ENCODE measurements at places on chromosomes 7 and 10. TPM values are rescaled to one million over a fixed set of nuclear protein-coding genes. Genes with fewer than 3 reads are reported as not detected.

DNA sequence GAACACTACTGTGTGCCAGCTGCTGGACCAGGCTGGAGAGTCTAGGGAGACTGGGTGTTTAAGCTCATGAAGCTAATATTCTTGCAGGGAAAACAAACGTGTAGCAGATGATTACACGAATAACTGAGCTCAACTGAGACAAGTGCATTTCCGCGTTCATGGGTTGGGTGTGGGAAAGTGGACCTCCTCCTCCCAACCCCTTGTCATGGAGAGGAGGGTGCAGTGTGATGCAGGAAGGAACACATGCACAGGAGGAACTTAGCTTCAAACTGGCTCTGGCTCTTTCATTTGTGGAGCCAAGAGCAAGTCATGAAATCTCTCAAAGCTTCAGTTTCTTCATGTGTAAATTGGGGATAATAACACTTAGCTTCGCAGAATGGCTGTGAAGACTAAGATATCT lies 204.3 kb downstream of the ARHGAP12 start:
- no peak overlapping the region for H3K27ac ChIP-seq
- H3K4me3 ChIP-seq = no peak overlapping the region
- DNase-seq = no peak
- no peaks in the 10 kb centered on the region for H3K36me3 ChIP-seq

GRCh38 chr7:75621124-75621523 lies 117.6 kb downstream of the HIP1 start:
- H3K27me3 ChIP-seq = no peaks in the 10 kb centered on the region
- H3K4me3 ChIP-seq = no peak overlapping the region
- peaks cover 16% of the 10 kb centered on the region for H3K36me3 ChIP-seq
- DNase-seq = no peak
- no peaks in the 10 kb centered on the region for H3K4me1 ChIP-seq

DNA sequence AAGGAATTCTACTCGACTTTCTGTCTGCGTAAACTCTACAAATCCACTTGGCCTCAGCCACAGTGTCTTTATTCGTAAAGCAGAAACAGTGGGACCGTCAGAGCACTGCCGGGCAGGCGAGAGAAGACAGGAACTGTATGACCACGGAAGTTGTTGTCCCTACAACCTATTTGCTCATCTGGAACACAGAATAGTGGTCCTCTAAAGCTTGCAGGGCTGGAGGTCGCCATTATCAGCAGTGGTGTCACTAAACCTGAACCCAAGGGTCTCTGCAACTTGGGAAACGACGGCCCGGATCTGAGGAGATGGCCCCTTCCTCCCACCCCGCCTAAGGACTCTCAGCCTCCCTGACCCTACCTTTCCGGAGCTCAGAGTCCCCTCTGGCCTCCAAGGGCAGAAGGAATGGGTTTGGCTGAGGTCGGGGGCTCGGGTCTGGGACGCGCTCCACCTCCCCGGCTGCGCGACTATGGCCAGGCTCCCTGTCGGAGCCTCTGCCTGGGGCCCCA lies 442 bp downstream of the STYXL1 start:
- H3K27ac ChIP-seq = peak overlapping the region; percentile 57
- DNase-seq = no peak
- no peaks in the 10 kb centered on the region for H3K4me1 ChIP-seq

DNA sequence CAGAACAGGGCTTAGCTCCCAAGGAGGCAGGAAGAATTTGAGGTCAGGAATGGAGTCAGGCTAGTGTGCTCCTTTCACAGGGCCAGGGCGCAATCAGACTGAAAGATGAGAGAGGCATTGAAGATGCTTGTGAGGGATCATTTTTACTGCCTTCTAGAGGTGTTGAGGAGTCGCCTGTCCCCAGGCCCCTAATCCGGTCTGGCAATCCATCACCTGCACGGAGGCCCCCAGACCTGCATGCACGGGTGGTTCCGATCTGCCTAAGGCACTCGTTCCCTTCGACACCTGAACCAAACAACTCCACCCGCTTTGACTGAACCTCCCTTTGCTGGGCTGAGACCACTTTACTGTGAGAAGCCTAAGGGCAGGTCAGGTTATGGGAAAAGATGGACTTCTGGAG lies 8.0 kb downstream of the FOXI2 start:
- H3K27me3 ChIP-seq = peaks cover 45% of the 10 kb centered on the region
- no peak overlapping the region for H3K4me3 ChIP-seq
- DNase-seq = no peak
- H3K27ac ChIP-seq = no peak overlapping the region
- H3K36me3 ChIP-seq = no peaks in the 10 kb centered on the region
- H3K4me1 ChIP-seq = no peaks in the 10 kb centered on the region

GRCh38 chr10:102743078-102743587 lies 615 bp upstream of the WBP1L start:
- peaks cover 8% of the 10 kb centered on the region for H3K36me3 ChIP-seq
- DNase-seq = peak; percentile 47
- peak overlapping the region; percentile 53 for H3K4me3 ChIP-seq
- H3K27me3 ChIP-seq = no peaks in the 10 kb centered on the region

GRCh38 chr7:137626469-137627067 lies 220.2 kb downstream of the DGKI start:
- DNase-seq = peak; percentile 92
- H3K4me3 ChIP-seq = no peak overlapping the region
- no peaks in the 10 kb centered on the region for H3K36me3 ChIP-seq
- no peaks in the 10 kb centered on the region for H3K27me3 ChIP-seq

GRCh38 chr7:122686360-122686878 lies 12.5 kb downstream of the RNF133 start:
- H3K4me1 ChIP-seq = no peaks in the 10 kb centered on the region
- no peaks in the 10 kb centered on the region for H3K27me3 ChIP-seq
- peak; percentile 62 for DNase-seq
- no peak overlapping the region for H3K27ac ChIP-seq

DNA sequence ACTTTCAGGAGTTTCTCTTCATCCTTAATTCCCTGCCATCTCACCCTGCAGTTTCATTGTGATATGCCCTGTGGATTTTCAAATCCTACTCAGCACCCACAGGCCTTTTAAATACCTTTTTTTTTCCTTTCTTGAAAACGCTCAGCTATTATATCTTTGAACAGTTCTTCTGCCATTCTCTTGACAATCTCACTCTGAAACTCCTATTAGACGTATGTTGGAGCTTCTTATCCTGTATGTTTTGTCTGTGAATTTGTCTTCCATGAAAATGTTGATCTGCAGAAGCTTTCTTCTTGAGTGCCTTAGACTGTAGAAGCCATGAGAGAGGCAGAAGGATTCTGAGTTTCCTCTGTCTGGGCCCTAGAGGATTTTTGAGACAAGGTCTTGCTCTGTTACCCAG lies 18.9 kb upstream of the YAE1 start:
- no peak overlapping the region for H3K27ac ChIP-seq
- H3K27me3 ChIP-seq = no peaks in the 10 kb centered on the region
- no peaks in the 10 kb centered on the region for H3K4me1 ChIP-seq
- no peak for DNase-seq

DNA sequence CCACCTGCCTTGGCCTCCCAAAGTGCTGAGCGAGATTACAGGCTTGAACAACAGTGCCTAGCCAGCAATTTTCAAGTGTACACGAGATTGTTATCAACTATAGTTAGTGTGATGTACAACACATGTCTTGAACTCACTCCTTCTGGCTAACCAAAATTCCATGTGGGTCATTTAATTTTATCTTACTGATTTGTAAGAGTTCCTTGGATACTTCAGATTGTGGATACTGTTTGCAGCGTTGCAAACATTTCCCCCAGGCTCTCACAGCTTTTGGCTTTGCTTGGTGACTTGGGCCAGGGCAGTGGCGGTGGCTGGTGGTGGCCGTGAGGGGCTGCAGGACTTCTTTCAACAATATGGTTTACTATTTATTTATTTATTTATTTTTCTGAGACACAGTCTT lies 8.5 kb upstream of the TMEM270 start:
- no peak for DNase-seq
- peaks cover 8% of the 10 kb centered on the region for H3K27me3 ChIP-seq
- H3K36me3 ChIP-seq = no peaks in the 10 kb centered on the region
- H3K27ac ChIP-seq = no peak overlapping the region
- no peak overlapping the region for H3K4me3 ChIP-seq

DNA sequence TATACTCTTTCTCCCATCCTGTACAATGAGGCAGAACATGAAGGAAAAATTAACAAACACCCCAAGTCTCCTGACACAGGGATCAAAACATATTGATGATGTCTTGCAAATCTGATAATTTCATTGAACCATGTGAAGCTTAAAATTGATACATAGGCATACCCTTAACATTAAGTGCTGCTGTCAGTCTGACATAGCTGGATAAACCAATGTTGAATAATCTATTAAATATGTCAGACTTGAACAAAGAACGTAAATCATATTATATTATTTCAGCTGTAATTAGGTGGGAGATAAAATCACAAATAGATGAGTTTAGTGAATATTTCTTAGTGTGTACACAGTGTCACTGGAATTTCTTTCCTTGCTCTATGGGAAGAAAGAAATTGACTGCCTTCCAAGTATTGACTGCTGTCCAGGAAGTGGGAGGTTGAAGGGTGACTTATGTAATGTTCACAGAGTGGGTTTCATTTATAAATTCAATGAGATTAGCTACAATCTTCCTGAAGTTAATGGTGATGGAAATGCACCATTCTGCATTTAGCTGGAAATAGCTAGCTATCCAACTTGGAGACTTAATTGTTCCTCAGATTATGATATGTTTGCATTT lies 170.8 kb downstream of the AUTS2 start:
- no peak for DNase-seq
- no peak overlapping the region for H3K4me3 ChIP-seq
- H3K27me3 ChIP-seq = no peaks in the 10 kb centered on the region

- H3K4me1 ChIP-seq = no peaks in the 10 kb centered on the region
- no peak overlapping the region for H3K27ac ChIP-seq
- no peaks in the 10 kb centered on the region for H3K36me3 ChIP-seq
- peak; percentile 24 for DNase-seq
Measured at GRCh38 chr10:85612378-85612775, 754.2 kb downstream of the GRID1 start.

- no peak overlapping the region for H3K4me3 ChIP-seq
- no peak for DNase-seq
- no peaks in the 10 kb centered on the region for H3K4me1 ChIP-seq
- peaks cover 79% of the 10 kb centered on the region for H3K36me3 ChIP-seq
- no peaks in the 10 kb centered on the region for H3K27me3 ChIP-seq
Measured at GRCh38 chr10:104021246-104021645, 54.3 kb downstream of the SLK start.

- H3K4me3 ChIP-seq = no peak overlapping the region
- H3K27ac ChIP-seq = no peak overlapping the region
- no peaks in the 10 kb centered on the region for H3K27me3 ChIP-seq
- H3K36me3 ChIP-seq = peaks cover 74% of the 10 kb centered on the region
- H3K4me1 ChIP-seq = no peaks in the 10 kb centered on the region
Measured at GRCh38 chr10:21584834-21585530, 51.0 kb downstream of the MLLT10 start.

- DNase-seq = no peak
- H3K4me3 ChIP-seq = no peak overlapping the region
- H3K27me3 ChIP-seq = no peaks in the 10 kb centered on the region
- no peaks in the 10 kb centered on the region for H3K36me3 ChIP-seq
Measured at GRCh38 chr7:54946764-54947163, 72.1 kb upstream of the EGFR start.

DNA sequence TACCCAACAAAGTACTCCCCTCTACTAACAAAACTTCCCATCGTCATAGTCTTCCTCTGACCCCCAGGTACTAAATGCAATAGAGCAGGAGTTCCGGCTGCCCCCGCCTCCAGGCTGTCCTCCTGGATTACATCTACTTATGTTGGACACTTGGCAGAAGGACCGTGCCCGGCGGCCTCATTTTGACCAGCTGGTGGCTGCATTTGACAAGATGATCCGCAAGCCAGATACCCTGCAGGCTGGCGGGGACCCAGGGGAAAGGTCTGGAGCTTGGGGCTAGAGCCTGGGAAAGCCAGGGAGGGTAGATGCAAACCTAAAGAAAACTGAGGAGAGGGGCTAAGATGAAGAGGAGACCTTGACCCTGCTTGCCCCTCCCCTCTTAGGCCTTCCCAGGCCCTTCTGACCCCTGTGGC lies 15.3 kb downstream of the EPHB6 start:
- peak; percentile 30 for DNase-seq
- no peak overlapping the region for H3K27ac ChIP-seq
- H3K4me1 ChIP-seq = no peaks in the 10 kb centered on the region

GRCh38 chr10:33335551-33335800 lies 1.0 kb upstream of the NRP1 start:
- no peak overlapping the region for H3K27ac ChIP-seq
- DNase-seq = no peak
- H3K4me1 ChIP-seq = peaks cover 3% of the 10 kb centered on the region
- no peaks in the 10 kb centered on the region for H3K36me3 ChIP-seq

DNA sequence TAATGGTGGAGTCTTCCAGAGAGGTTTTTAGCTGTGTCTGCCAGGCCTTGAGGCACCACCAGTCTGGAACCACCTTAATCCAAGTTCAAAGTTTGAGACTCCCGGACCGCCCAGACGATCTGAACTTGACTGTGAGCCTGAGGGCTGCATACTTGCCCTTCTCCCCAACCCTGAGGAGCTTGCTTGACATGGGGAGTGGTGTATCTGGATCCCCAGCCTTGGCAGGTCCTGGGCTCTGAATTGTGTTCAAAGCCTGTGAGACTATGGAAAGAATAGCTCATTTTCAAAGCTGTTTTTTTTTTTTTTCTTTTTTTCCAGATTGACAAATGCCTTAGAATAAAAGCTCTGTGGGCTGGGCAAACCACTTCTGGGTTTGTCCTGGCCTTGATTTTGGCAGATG lies 22.3 kb upstream of the CAMK1D start:
- DNase-seq = no peak
- H3K27me3 ChIP-seq = no peaks in the 10 kb centered on the region
- H3K4me3 ChIP-seq = no peak overlapping the region
- no peaks in the 10 kb centered on the region for H3K36me3 ChIP-seq
- H3K4me1 ChIP-seq = no peaks in the 10 kb centered on the region

GRCh38 chr10:9898633-9899395 lies 1118.9 kb upstream of the CELF2 start:
- no peak overlapping the region for H3K4me3 ChIP-seq
- no peaks in the 10 kb centered on the region for H3K4me1 ChIP-seq
- no peaks in the 10 kb centered on the region for H3K27me3 ChIP-seq
- no peak overlapping the region for H3K27ac ChIP-seq
- no peak for DNase-seq

- H3K4me3 ChIP-seq = no peak overlapping the region
- no peaks in the 10 kb centered on the region for H3K36me3 ChIP-seq
- no peaks in the 10 kb centered on the region for H3K27me3 ChIP-seq
- H3K4me1 ChIP-seq = no peaks in the 10 kb centered on the region
- no peak for DNase-seq
Measured at GRCh38 chr7:46616636-46617035, 695.6 kb upstream of the IGFBP3 start.

TUBAL3 gene
- not detected for total RNA-seq

CUZD1 gene
- total RNA-seq = not detected

REPIN1 gene
- total RNA-seq = 85.4 TPM

VSTM4 gene
- 0.65 TPM for total RNA-seq

ADAM12 gene
- total RNA-seq = 0.46 TPM

CPA4 gene
- not detected for total RNA-seq

UBE3C gene
- total RNA-seq = 53.4 TPM

CHCHD2 gene
- 44.4 TPM for total RNA-seq

PANK1 gene
- 13.5 TPM for total RNA-seq

MYOZ1 gene
- total RNA-seq = 3.3 TPM

PDE1C gene
- 0.29 TPM for total RNA-seq

PSD gene
- total RNA-seq = 18.8 TPM

ADARB2 gene
- 1.8 TPM for total RNA-seq

ABCB4 gene
- 0.41 TPM for total RNA-seq

All from endodermal cell (in vitro differentiated cells).